CD8-positive, alpha-beta memory T cell (primary cell): ENCODE measurements at places on chromosomes 2 and 18.
A peak's percentile ranks its signal among the peaks of the same experiment; 100 is the strongest.

DNA sequence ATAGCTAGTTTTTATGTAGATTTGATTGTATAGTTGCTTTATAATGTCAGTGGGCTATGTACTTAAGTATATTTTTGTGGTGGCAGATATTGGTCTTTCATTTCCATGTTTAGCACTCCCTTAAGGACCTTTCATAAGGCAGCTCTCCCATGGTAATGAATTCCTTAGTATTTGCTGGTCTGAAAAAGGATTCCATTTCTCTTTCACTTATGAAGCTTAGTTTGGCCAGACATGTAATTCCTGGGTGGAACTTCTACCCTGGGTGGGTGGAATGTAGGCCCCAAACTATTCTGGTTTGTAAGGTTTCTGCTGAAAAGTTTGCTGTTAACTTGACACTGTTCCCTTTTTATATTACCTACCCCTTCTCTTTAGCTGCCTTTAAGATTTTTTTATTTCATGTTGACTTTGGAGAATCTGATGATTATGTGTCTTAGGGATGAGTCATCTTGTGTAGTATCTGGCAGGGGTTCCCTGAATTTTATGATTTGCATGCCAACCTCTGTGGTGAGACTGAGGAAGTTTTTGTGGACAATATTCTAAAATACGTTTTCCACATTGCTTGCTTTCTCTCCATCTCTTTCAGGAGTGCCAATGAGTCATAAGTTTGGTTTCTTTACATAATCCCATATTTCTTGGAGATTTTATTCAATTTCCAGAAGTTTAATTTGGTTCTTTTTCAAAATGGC, 65.4 kb upstream of the VRK2 start:
- no peak for DNase-seq

GRCh38 chr18:37946324-37946723, 380.7 kb upstream of the CELF4 start:
- DNase-seq, result no peak

DNA sequence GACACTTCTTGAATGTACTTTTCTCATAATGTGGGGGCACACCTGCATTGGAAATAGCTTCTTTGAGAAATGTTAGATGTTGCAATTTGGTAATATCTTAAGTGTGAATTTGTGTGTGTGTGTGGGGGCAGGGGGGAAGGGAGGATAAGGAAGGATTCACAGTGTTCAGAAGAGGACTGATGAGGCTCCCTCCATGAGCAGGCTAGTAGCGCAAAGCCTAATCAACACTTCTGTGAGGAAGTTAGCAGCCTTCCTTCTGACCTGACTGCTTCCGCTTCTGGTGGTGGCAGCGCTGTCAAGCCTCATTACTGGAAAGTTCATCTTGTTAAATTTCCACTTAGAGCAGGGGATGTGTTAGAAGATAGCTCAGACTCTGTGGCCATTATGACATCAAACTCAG, 295.4 kb upstream of the SPRED2 start:
- DNase-seq, result no peak

DNA sequence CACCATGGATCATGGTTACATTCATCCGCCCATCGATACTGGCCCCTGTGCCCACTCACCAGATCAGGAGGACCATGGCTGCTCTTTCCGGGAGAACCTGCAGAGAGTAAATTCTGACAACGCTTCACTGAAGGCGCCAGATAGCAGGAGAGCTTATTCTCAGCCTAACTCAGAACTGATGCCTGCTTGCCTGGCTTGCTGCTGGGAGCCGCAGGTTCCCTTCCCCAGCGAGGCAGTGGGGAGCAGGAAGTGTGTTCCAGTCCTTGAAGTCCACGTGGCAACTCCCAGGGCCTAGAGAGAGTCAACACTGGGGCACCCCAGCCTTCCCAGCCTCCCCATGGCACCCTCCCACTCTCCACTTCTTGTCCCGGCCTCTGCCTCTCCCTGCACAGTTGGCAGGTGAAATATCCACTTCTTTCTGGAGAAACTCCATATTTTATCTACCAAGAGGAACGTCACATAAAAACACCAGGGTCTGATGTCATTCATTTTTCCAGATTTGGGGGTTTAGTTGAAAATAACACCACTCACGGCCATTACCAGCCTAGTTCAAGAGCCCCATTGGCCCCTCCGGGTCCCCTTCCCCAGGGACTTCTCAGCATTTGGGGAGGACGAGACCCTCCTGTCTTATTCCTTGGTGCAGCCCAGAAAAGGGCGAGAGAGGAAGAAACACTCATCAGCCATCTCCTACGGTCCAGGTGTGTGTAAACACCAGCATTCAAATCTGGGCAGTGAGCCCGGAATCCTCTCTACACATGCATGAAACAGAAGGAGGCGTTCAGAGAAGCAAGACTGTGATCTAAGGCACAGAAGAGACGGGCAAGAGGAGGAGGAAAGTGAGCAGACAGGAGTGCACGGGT, 3.5 kb upstream of the TUBB6 start:
- no peak for DNase-seq

GRCh38 chr2:201158111-201158929, 24.6 kb upstream of the CASP10 start:
- peak; percentile 65 for DNase-seq

DNA sequence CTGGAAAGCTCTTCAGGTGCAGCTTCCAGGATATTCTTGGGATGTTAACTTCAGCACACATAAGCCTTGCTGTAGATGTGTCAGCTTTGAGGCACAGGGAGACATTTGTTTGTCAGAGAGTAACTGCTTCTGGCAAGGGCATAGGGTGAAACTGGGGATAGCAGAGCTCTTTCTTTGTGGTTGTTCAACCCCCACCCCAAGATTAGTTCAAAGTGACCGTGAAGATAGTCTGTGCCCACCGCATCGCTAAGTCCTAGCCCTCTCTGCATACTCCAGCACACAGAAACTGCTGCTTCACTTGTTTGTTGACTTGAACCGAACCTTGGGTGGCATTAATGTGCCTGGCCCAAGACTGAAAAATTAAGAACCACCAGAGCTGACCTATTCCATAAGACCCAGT, 1.4 kb downstream of the SLC14A1 start:
- DNase-seq, result no peak

DNA sequence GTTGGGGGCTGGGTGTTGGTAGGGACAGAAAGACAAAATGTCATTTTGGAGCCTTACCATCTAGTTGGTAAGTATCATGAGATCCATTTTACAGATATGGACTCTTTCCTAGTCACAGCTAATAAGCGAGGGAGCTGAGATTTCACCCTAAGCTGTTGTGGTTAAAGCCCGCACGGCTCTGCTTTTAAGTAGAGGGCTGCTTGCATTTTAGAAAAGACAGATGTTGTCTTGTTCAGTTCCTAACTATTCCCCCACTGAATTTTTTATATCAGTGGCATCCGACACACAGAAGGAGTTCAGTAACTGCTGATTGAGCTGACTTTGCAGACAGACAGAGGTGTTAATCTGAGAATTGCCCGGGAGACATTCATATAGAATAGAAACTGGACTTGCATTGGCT, 3.7 kb downstream of the QPCT start:
- DNase-seq, result no peak

DNA sequence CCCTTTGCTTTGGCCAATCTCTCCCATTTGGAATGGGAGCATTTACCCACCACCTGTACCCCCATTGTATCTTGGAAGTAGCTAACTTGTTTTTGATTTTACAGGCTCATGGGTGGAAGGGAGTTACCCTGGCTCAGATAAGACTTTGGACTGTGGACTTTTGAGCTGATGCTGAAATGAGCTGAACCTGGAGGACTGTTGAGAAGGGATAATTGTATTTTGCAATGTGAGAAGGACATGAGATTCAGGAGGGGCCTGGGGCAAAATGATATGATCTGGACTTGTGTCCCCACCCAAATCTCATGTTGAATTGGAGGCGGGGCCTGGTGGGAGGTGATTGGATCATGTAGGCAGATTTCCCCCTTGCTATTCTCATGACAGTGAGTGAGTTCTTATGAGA, 58.6 kb upstream of the ZFP36L2 start:
- DNase-seq, result no peak

- DNase-seq, result no peak
These were observed 263.2 kb downstream of the TGIF1 start for GRCh38 chr18:3713166-3713565.

- DNase-seq, result no peak
These were observed 81.6 kb downstream of the MAP2 start for GRCh38 chr2:209505410-209505809.

GRCh38 chr2:80621656-80622055, 317.1 kb upstream of the LRRTM1 start:
- no peak for DNase-seq

DNA sequence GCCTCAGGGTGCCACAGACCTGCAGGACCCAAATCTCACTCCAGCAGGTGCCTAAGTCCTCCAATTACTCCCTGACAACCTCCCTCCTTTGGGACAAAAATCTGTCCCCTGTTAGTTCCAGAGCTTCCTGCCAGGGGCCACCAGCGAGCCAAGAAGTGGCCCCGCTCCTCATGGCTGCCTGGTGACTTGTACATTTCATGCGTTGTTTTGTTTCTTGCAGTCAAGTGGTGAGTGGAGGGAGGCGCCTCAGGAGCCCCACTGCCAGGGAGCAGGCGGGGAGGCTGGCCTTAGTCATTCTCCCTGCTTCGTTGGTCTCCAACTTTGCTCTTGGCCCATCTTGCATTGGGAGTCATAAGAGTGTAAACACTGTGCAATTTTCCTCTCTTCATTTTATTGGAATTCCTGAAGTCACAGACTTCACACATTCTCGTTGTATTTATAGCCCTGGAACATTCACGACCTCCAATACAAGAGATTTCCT, 81.3 kb downstream of the KCNF1 start:
- DNase-seq, result no peak

- DNase-seq, result no peak
These were observed 245.8 kb downstream of the PAX3 start for GRCh38 chr2:222052934-222053367.

DNA sequence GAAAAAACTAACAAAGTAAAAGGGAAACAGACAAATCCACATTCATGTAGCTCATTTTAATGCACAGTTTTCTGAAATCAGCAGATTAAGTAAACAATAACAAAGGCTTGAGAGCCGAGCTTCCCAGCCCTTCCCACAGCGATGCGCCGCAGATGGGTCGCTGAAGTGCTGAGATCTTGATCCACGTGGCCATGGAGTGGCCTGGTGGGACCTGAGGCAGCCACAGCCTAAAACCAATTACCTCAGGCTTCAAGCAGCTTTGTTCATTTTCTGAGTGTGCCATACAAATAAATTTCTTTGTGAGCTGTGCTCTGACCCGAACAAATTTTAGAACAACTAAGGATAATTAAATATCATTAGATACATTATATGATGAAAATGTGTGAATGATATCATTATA, 25.6 kb upstream of the CYRIA start:
- DNase-seq, result no peak

- DNase-seq, result no peak
These were observed 157.1 kb upstream of the SCN7A start for GRCh38 chr2:166651080-166651675.

DNA sequence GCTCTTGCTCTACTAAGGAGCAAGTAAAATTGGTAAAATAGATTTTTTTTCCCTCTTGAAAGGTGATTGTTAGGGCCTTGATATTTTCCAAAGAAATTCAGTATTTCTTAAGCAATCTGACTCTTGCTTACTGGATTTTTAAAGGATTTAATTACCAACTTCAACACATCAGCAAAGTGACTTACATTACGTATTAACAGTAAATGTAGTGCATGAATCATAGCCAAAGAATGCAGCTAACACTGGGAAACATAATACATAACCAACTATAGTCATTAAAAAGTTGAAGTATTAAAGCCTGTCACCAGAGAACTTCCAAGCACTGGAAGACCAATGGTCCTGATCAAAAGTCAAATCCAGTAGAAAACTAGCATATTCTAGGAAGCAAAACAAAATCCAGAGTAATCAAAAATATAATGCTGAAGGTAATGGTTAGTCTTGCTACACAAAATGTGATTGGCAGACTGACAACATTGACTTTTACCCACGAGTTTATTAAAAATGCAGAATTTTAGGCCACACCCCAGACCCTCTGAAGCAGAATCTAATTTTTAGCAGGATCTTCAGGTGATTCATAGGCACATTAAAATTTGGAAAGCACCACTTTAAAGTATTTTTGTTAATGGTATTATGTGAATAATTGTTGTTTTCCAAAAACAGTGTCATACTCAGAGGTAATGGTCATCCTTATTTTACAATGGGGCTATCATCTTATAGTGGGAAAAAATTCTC, 31.8 kb upstream of the CAVIN2 start:
- DNase-seq, result no peak

- DNase-seq, result no peak
These were observed 17.6 kb downstream of the MYL12B start for GRCh38 chr18:3279201-3280185.

- no peak for DNase-seq
These were observed 42.5 kb downstream of the CPO start for GRCh38 chr2:206981739-206982340.

GRCh38 chr2:54048117-54048785, 67.2 kb upstream of the ACYP2 start:
- no peak for DNase-seq

- no peak for DNase-seq
These were observed 18.6 kb downstream of the VRK2 start for GRCh38 chr2:58065248-58065647.
